ENCODE measurements at places on chromosomes 1 and 21. TPM values are rescaled to one million over a fixed set of nuclear protein-coding genes. Genes with fewer than 3 reads are reported as not detected.
A peak's percentile ranks its signal among the peaks of the same experiment; 100 is the strongest.

DNA sequence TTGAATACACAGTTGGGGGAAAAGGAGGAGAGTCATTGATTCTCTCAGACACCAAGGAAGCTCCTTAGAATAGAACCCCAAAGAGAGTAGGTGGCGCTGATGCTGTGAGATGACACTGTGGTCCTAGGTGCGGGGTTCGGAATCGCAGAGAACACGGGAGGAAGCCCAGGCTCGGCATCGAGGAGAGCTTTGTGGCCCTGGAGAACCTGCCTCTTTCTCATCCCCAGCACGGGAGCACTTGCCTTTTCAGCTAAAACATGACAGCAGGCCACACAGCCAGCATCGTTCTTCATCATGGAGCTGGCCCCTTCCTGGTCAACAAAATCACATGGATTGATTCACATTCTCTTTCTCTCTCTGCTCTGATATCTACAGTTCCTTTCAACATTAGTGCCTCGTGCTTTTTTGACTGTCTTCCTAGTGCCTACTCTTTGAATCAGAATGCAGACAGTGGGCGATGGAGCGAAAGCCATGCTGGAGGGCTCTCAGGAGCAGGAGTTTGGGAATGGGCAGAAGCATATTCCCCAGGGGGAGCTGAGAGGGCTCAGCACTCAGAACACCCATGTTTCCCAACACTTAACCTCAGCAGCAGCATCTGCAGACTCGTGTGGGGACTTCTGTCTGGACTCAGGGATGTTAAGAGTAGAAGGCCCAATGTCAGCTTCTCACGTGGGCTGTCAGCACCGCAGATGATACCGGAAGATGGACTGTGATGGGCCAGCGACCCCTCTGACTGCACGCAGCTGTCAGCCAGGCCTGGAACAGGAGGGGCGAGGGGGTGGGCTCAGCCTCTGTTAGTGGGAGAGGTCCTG is 539.4 kb downstream of the KIF26B start:
- DNase-seq = no peak

GRCh38 chr1:116933606-116934515 is 24.1 kb downstream of the PTGFRN start:
- no peak for DNase-seq

GRCh38 chr21:46037331-46038325 is 56.1 kb downstream of the COL6A1 start:
- DNase-seq = no peak

DNA sequence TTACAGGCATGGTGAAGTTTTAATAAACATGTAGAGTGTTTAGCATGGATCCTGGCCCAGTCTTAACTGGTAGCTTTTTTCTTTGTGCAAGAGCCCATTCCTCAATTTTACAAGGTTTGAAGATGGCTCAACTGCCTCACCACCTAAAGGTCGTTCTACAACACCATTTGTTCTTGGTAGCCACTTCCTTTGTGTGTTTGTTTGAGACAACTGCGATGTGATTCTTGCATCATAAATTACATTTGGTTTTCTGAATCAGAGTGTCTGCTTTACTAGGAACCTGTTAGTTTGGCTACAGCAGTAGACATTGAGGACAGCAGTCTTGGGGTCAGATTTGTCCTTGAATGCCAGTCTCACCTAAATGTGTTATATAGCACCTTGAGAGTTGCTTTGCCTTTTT is 3.3 kb downstream of the PLEKHM2 start:
- no peak for DNase-seq

DNA sequence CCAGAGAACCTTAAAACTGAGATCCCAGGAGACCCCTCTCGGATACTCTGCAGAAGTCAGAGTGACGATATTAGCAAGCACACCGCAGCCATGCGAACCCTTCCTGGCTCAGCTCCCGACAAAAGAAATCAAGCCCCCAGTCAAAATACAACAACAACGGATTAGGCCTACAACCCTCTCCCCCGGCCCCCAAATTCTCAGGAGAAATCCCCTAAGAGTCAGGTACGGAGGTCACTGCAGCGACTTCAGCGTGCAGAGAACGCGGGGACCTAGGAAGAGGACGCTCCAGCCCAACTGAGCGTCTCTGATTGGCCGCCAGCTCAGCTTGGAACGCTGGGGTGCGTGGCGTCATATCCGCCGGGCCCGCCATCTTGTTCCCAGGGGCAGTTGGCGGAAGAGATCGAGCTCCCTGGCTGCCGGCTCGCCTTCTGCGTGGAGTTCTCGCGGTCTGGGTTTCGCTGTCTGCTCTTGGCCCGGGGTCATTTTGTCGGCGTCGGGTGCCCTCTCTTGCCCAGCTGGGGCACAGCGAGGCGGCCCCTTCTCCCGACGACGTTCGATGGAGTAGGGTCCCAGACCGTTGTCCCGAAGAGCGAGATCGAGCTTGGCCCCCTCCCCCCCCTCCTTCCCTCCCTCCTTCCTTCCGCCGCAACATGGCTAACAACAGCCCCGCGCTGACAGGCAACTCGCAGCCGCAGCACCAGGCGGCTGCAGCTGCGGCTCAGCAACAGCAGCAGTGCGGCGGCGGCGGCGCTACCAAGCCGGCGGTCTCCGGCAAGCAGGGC is at the start of gene PRPF38B:
Gene PRPF38B, plus strand, starts transcription at position 369 of the 782 bp plus-strand sequence. Its CDS starts 282 bp downstream, at position 651.
- DNase-seq = peak; percentile 85

DNA sequence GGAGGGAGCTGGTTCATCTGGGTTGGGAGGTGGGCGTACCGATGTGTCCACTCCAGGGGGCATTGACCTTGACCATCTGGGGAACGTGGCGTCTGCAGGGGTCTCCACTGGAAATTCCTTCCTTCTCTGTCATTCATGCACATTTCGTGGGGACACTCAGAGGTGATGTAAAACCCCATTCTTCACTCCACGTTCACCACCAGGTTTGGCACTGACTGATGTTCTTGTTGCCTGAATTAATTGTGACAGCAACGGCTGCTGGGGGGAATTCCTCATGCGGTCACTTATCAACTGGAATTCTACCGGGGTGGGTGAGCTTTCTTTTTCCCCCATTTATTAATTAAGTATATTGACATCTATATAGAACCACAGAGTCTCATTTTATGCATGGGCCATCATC is 18.1 kb upstream of the POFUT2 start:
- no peak for DNase-seq

DNA sequence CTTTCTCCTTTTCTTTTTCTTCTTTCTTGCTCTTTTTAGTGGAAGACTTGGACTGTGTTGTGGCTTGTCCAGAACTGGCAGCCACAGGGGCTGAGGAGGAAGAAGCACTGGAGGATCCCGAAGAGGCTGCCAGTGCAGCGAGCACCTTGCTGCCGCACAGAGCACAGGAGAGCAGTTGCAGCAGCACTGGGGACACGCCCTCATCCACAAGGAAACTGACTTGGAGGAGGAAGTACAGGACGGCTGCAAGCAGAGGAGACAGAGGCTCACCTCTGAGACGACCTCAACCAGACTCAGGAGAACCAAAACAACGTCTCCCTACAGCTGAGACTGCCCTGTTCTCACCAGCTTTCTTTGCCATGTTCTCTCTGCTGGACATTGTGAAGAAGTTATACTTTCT is 88.9 kb downstream of the UBR4 start:
- no peak for DNase-seq

GRCh38 chr1:19009882-19010321 is 53.4 kb upstream of the IFFO2 start:
- no peak for DNase-seq

GRCh38 chr1:37793773-37794371 is at the start of gene MANEAL:
TSS of gene MANEAL (plus strand) at chr1:37793847. CDS start at chr1:37794183, 336 bp downstream.
- DNase-seq = no peak

DNA sequence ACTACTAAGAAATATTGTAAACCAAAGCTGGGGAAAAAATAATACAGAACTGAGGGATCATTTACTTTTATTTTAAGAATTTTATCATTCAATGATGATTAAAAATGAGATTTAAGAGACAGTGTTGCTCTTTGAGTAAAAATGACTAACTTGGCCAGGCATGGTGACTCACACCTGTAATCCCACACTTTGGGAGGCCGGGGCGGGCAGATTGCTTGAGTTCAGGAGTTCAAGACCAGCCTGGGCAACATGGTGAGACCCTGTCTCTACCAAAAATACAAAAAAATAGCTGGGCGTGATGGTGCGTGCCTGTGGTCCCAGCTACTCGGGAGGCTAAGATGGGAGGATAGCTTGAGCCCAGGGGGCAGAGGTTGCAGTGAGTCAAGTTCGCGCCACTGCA is 21.8 kb upstream of the PLEKHO1 start:
- DNase-seq = no peak

GRCh38 chr1:203170625-203171330 is 4.8 kb downstream of the MYBPH start:
- DNase-seq = no peak

- DNase-seq = no peak
Measured at GRCh38 chr1:55645270-55645669, 430.1 kb upstream of the USP24 start.

DNA sequence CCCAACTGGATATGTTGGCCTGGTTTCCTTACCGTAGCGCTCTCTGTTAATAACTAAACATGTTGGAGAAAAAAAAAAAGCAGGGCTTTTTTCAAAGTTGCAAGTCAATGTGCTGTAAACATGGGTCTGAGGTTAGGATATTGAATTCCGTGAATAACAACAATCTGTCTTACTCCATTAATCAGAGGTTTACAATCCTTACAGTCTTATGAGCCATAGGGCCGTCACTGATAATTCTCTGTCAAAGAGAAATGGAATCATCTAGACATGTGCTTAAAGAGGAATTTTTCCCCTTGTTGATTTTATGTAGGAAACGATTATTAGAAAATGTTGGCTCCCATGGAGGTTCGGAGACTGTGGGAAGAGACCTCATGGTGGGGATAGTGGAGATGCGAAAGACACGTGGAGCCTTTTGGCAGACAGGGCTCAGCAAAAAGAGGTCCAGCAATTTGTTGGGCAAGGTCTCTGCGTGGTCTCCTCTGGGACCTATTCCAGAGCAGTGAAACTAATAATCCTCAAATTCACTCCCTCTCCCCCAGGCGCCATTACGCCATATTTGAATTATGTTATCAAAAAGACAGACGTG is 83.5 kb upstream of the CLDN14 start:
- no peak for DNase-seq

DNA sequence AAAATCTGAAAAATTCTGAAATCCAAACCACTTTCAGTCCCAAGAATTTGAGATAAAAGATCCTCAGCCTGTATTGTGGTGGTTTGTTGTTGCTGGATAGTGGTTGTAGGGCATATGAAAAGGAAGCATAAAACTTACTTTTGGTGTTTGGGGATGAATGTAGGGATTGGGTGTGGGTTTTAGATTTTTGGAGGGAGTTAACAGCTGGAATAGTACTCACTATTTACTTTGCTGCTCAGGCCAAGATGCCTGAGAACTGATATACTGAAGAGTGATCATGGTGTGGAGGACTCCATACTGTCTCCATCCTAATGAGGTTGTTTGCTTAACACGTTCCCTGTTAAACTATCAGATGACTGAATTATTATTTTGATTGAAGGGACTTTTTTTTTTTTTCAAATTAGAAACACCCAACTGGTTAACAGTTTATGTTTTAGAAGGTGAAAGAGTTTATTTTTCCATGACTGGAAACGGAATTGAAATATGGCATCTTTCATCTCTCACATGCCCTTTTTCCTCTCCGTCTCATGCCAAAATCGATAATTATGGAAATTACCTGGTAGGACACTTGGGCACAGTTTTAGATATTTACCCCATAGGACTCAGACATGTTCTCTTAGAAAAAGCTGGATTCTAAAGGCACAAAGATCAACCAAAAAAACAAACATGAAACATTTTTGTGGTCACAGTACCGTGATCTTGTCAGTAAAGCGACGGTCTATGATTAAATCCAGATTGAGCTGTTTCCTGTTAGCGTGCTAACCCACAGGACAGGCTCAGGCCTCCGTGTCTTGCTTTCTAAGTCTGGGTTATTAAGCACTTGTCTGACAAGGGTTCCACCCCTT is 37.3 kb downstream of the RGL1 start:
- DNase-seq = peak; percentile 64

DNA sequence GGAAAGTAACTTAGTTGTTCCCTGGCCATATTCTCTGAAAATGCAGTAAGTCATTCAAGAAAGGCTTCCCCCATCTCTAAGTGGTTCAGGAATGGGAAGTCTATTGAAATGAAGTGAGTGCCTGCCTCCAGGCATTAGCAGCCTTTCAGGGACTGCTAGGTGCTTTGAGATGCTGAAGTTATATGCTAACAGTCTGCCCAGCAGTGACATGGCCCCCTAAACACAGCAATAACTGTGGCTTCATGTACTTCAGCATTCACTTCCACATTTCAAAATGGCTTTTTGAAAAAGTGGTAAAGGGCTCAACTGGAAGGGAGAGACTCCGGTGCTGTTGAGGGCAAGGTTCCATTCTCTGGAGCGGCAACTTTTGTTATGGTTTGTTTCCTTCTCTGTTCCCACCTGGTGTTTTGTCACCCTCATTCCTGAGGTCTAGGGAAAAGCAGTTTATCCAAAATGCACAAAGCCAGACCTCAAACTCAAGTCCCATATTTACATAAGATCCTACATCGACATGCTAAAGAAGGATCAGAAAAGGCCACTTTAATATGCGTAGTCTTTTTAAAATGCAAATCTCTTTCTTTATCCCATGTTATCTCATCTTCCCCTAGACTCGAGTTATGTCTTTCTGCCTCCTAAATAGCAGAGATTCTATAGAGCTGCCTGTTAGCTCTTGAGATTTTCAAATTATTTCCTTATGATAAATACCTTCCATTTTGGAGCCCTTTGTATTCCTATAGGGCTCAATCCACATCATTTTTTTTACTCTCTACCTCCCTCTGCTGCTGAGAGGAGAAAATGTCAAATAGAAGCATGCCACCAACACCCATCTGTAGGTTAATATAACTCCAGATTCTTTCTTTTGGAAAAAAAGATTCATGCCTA is 34.2 kb upstream of the LRRC8C start:
- no peak for DNase-seq

GRCh38 chr1:112396653-112397471 is 848 bp downstream of the CTTNBP2NL start:
- DNase-seq = no peak

GRCh38 chr1:231408528-231409094 is 13.5 kb downstream of the EGLN1 start:
- no peak for DNase-seq

GRCh38 chr1:46806196-46807020 is 7.6 kb downstream of the CYP4B1 start:
- DNase-seq = no peak

DNA sequence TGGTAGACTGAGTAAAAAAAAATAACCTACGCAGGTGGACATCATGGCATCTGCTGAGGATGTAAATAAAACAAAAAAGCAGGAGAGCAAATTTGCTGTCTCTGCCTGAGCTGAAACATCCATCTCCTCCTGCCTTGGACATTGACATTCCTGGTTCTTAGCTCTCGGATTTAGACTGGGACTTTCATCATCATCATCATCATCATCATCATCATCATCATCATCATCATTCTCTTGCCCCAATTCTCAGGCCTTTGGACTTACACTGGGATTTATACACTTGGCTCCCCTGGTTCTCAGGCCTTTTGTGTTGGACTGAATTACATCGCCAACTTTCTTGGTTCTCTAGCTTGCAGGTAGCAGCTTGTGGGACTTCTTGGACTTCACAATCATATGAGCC is 308.4 kb upstream of the BEND5 start:
- DNase-seq = no peak

- no peak for DNase-seq
Measured at GRCh38 chr1:45762291-45762690, 11.8 kb upstream of the IPP start.

GRCh38 chr21:38399103-38399502 is 99.2 kb downstream of the ERG start:
- no peak for DNase-seq

- no peak for DNase-seq
Measured at GRCh38 chr1:192547501-192547900, 28.1 kb upstream of the RGS1 start.

Gene TNFSF4
- 1.1 TPM for polyA plus RNA-seq

Gene OR2M3
- not detected for polyA plus RNA-seq

Gene PKP1
- 2.5 TPM for polyA plus RNA-seq

Gene VANGL2
- 7.6 TPM for polyA plus RNA-seq

Gene ESPN
- polyA plus RNA-seq = 0.53 TPM

Gene STRIP1
- 26.5 TPM for polyA plus RNA-seq

Gene RIT1
- polyA plus RNA-seq = 24.9 TPM

Gene SPATA46
- polyA plus RNA-seq = not detected
